Heart left ventricle (tissue), 16 donors: ENCODE measurements at places on chromosomes 12 and 14. TPM values are rescaled to one million over a fixed set of nuclear protein-coding genes. Genes with fewer than 3 reads are reported as not detected.
A peak's percentile ranks its signal among the peaks of the same experiment; 100 is the strongest.

The MARCHF9 gene
- polyA plus RNA-seq, result 13.6 TPM

The MTRFR gene
- 16.0 TPM for polyA plus RNA-seq

The TEX52 gene
- not detected for polyA plus RNA-seq

The ARMH4 gene
- polyA plus RNA-seq, result 2.5 TPM

The PLBD2 gene
- 15.6 TPM for polyA plus RNA-seq

The PZP gene
- 0.12 TPM for polyA plus RNA-seq

The PPP4R4 gene
- polyA plus RNA-seq, result not detected

The LRTM2 gene
- not detected for polyA plus RNA-seq

GRCh38 chr14:55535516-55536203, 44.3 kb upstream of the KTN1 start:
- H3K36me3 ChIP-seq, result no peaks in the 10 kb centered on the region
- no peak for DNase-seq
- no peak overlapping the region for H3K27ac ChIP-seq
- H3K4me3 ChIP-seq, result no peak overlapping the region

- H3K36me3 ChIP-seq, result no peaks in the 10 kb centered on the region
- no peaks in the 10 kb centered on the region for H3K27me3 ChIP-seq
- no peak for DNase-seq
- no peak overlapping the region for H3K27ac ChIP-seq
Measured at GRCh38 chr14:39939023-39939422, 506.8 kb upstream of the FBXO33 start.

- H3K27me3 ChIP-seq, result no peaks in the 10 kb centered on the region
- peaks cover 5% of the 10 kb centered on the region for H3K4me1 ChIP-seq
- no peak overlapping the region for H3K4me3 ChIP-seq
- H3K36me3 ChIP-seq, result no peaks in the 10 kb centered on the region
- H3K27ac ChIP-seq, result no peak overlapping the region
Measured at GRCh38 chr12:69932676-69933552, 107.9 kb downstream of the MYRFL start.

GRCh38 chr14:33930439-33930838, 20.4 kb downstream of the EGLN3 start:
- peaks cover 48% of the 10 kb centered on the region for H3K4me1 ChIP-seq
- no peak overlapping the region for H3K4me3 ChIP-seq

- H3K36me3 ChIP-seq, result no peaks in the 10 kb centered on the region
- H3K4me3 ChIP-seq, result no peak overlapping the region
- no peak for DNase-seq
- H3K4me1 ChIP-seq, result peaks cover 11% of the 10 kb centered on the region
- H3K27ac ChIP-seq, result no peak overlapping the region
Measured at GRCh38 chr12:46461907-46462640, 89.5 kb upstream of the SLC38A2 start.

GRCh38 chr12:121970581-121971300, 50.9 kb upstream of the BCL7A start:
- DNase-seq, result peak; percentile 31
- H3K27ac ChIP-seq, result peak overlapping the region; percentile 17
- H3K36me3 ChIP-seq, result peaks cover 5% of the 10 kb centered on the region
- no peak overlapping the region for H3K4me3 ChIP-seq
- H3K4me1 ChIP-seq, result peaks cover 17% of the 10 kb centered on the region
- H3K27me3 ChIP-seq, result no peaks in the 10 kb centered on the region

- H3K36me3 ChIP-seq, result no peaks in the 10 kb centered on the region
- peaks cover 4% of the 10 kb centered on the region for H3K27me3 ChIP-seq
- no peak for DNase-seq
- no peak overlapping the region for H3K4me3 ChIP-seq
Measured at GRCh38 chr12:125531574-125531973, 466.3 kb downstream of the AACS start.

GRCh38 chr12:820336-820735, 68.0 kb downstream of the WNK1 start:
- H3K4me1 ChIP-seq, result peaks cover 23% of the 10 kb centered on the region
- DNase-seq, result no peak
- no peaks in the 10 kb centered on the region for H3K36me3 ChIP-seq
- H3K27me3 ChIP-seq, result no peaks in the 10 kb centered on the region
- no peak overlapping the region for H3K4me3 ChIP-seq

DNA sequence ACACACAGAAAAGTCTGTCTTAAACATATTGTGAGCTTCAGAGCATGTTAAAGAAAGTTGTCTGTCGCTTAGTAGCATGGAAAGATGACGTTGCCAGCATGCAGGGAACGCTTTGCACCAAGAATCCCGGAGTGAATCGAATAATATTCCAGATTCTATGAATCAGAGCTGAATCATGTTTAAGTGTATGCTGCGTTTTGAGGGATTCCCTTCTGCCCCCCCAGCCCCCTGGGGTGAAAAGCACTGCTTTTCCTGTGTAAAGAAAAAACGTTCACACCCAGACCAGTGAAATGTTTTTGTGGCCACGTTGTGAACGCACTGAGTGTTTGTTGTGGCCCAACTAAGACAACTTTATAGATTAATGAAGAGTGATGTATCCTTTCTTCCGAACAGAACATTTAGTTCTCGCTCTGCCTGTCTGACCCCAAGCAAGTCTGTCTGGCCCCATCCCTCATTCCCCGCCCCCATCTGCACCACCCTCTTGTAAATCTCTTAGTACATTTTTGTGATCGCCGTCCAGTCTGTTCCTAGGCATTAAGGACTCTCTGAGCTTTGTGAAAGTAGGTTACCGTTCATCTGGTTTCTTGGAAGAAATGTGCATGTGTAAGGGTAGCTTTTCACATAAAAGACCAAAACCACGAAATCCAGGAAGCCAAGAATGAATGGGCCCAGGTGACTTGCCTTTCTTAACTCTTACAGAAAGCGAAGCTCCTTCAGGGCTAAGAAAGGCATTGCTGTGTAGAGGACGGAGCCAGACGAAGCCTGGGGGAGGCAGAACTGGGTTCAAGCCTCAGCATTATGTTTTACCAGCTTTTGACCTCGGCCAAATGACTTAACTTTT, 103.0 kb downstream of the SAMD4A start:
- H3K4me1 ChIP-seq, result peaks cover 74% of the 10 kb centered on the region
- no peaks in the 10 kb centered on the region for H3K36me3 ChIP-seq
- no peak for DNase-seq
- H3K27ac ChIP-seq, result no peak overlapping the region
- H3K4me3 ChIP-seq, result no peak overlapping the region
- H3K27me3 ChIP-seq, result no peaks in the 10 kb centered on the region
